ENCODE measurements at places on chromosomes 11 and 22.

DNA sequence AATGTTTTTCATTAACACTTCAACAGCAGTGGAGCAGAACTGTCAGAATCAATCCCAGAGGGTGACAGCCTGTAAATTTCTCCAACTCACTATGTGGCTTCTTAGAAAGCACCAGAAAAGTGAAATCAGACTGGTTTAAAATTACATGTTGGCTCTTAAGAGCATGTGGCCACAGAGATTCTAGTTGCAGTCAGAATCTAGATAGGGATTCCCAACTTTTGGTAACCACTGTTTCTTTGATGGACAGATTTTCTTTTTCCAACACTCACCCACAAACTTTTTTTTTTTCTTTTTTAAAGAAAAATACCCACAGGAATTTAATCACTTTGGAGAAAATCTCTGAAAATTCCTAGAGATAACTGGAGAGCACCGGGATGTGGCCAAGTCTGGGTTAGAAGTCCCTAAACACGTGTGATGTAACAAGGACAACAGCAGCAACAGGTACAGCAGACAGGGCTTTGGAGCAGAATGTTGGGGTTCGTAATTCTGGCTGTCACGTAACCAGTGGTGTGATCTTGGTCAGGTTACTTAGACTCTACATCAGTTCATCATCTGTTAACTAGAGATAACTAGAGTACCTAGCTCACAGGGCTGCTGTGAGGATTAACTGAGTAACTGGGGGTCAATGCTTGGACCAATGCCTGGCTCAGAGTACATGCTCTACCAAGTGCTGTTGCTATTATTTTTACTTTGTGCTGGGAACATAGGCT is 100.1 kb downstream of the NAT10 start:
- H3K27ac ChIP-seq, result no peak overlapping the region
- no peak for DNase-seq
- no peaks in the 10 kb centered on the region for H3K4me1 ChIP-seq
- no peaks in the 10 kb centered on the region for H3K27me3 ChIP-seq
- no peak overlapping the region for H3K4me3 ChIP-seq

GRCh38 chr11:779955-780532 is 2.8 kb upstream of the GATD1 start:
- no peaks in the 10 kb centered on the region for H3K27me3 ChIP-seq
- H3K4me3 ChIP-seq, result no peak overlapping the region
- H3K27ac ChIP-seq, result no peak overlapping the region
- no peaks in the 10 kb centered on the region for H3K36me3 ChIP-seq
- H3K4me1 ChIP-seq, result peaks cover 35% of the 10 kb centered on the region

GRCh38 chr22:33659448-33659847 is 260.8 kb downstream of the LARGE1 start:
- no peaks in the 10 kb centered on the region for H3K36me3 ChIP-seq
- DNase-seq, result no peak
- no peaks in the 10 kb centered on the region for H3K4me1 ChIP-seq
- H3K27me3 ChIP-seq, result no peaks in the 10 kb centered on the region

GRCh38 chr11:105393326-105393725 is 216.5 kb upstream of the GRIA4 start:
- H3K36me3 ChIP-seq, result no peaks in the 10 kb centered on the region
- no peak overlapping the region for H3K27ac ChIP-seq
- DNase-seq, result no peak
- H3K27me3 ChIP-seq, result no peaks in the 10 kb centered on the region
- H3K4me3 ChIP-seq, result no peak overlapping the region

DNA sequence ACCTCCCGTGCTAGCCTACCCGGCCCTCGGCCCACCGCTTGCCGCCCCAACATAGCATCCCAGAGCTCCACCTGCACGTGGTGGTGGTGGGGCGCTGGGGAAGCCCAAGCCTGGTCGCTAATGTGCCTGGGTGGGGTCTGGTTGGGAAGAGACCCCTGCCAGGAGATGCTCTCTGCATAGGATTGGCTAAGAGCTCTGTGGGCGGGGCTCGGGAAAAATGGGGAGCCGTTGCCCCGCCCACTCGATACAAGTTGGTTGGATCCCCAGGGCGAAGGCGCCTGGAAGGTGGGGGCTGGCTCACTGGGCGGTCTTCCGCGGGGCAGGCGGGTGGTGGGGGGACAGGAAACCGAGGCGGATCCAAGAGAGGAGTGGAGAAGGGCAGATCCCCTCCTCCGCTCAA is 7.6 kb downstream of the LRRC10B start:
- H3K36me3 ChIP-seq, result no peaks in the 10 kb centered on the region
- peak overlapping the region; percentile 19 for H3K27ac ChIP-seq
- peaks cover 8% of the 10 kb centered on the region for H3K4me1 ChIP-seq
- no peak overlapping the region for H3K4me3 ChIP-seq

DNA sequence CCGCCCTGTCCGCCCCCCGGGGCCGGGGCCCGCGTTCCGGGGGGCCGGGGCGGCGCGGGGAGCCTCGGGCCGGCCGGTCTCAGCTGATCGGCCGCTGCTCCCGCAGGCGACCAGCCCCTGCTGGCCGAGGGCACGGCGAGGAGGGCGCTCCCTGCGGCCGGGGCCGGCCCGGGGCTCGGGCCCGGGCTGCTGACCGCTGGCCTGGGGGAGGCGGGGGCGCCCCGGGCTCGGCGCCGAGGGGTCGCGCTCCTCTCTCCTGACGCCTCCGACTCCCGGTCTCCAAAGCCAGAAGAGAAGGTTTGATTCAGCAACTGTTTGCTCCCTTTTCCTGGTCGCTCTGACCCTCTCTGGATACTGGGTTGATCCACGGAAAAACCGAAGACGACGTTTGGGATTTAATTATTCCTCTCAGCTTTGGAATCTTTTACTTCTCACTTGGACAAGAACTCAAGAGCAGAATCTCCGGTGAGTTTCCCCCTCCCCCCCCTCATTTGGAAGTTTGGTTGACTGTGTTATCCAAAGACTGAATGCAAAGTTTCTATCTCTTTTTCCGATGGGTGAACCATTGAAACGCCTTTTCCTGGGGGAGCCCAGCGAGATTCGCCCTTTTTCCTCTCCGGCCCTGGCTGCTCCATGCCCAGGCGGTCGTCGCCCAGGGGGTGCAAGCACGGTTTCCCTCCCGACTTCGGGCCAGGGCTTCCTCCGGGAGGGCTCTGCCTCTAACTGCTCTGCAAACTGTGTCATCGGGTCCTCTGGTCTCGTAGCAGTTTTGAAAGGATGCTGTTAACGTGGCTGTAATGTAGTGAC is 725 bp downstream of the KDM2A start:
- H3K4me1 ChIP-seq, result peaks cover 23% of the 10 kb centered on the region
- H3K27ac ChIP-seq, result peak overlapping the region; percentile 100
- H3K36me3 ChIP-seq, result peaks cover 2% of the 10 kb centered on the region
- peak; percentile 32 for DNase-seq
- peak overlapping the region; percentile 98 for H3K4me3 ChIP-seq
- no peaks in the 10 kb centered on the region for H3K27me3 ChIP-seq

GRCh38 chr22:50260801-50261614 is 475 bp downstream of the MAPK12 start:
- H3K4me1 ChIP-seq, result peaks cover 8% of the 10 kb centered on the region
- H3K27me3 ChIP-seq, result peaks cover 70% of the 10 kb centered on the region
- H3K36me3 ChIP-seq, result no peaks in the 10 kb centered on the region
- peak overlapping the region; percentile 4 for H3K4me3 ChIP-seq

- DNase-seq, result no peak
- H3K36me3 ChIP-seq, result no peaks in the 10 kb centered on the region
- H3K27me3 ChIP-seq, result no peaks in the 10 kb centered on the region
These were observed 45.3 kb downstream of the ISX start for GRCh38 chr22:35111244-35111643.

GRCh38 chr11:131666617-131667016 is 296.2 kb downstream of the NTM start:
- H3K4me3 ChIP-seq, result no peak overlapping the region
- no peaks in the 10 kb centered on the region for H3K27me3 ChIP-seq
- no peak for DNase-seq
- H3K4me1 ChIP-seq, result no peaks in the 10 kb centered on the region
- no peak overlapping the region for H3K27ac ChIP-seq

DNA sequence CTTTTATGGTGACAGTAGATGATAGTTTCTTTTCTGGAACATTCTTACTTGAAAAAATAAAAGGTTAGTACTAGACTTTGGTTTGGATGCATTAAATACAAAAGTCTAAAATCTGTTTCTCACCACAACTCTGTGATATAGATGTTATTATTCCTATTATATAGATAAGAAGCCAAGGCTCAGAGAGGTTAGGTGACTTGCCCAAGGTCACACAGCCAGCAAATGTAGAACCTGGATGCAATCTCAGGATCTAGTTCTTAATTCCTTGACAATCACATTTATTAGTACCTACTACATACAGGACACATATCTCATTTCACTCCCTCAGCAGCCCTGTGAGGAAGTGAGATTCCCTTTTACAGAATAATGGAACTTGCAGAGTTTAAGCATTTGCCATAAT is 26.3 kb upstream of the SMCO4 start:
- H3K27ac ChIP-seq, result no peak overlapping the region
- no peak overlapping the region for H3K4me3 ChIP-seq
- no peaks in the 10 kb centered on the region for H3K36me3 ChIP-seq
- no peak for DNase-seq

GRCh38 chr11:68455485-68455884 is 5.1 kb upstream of the PPP6R3 start:
- no peak for DNase-seq
- peaks cover 4% of the 10 kb centered on the region for H3K4me1 ChIP-seq
- no peak overlapping the region for H3K27ac ChIP-seq
- no peak overlapping the region for H3K4me3 ChIP-seq
- no peaks in the 10 kb centered on the region for H3K36me3 ChIP-seq

- H3K27ac ChIP-seq, result no peak overlapping the region
- H3K4me1 ChIP-seq, result no peaks in the 10 kb centered on the region
- no peaks in the 10 kb centered on the region for H3K27me3 ChIP-seq
- H3K4me3 ChIP-seq, result no peak overlapping the region
- H3K36me3 ChIP-seq, result no peaks in the 10 kb centered on the region
- no peak for DNase-seq
These were observed 33.2 kb downstream of the BTBD10 start for GRCh38 chr11:13429836-13430235.

DNA sequence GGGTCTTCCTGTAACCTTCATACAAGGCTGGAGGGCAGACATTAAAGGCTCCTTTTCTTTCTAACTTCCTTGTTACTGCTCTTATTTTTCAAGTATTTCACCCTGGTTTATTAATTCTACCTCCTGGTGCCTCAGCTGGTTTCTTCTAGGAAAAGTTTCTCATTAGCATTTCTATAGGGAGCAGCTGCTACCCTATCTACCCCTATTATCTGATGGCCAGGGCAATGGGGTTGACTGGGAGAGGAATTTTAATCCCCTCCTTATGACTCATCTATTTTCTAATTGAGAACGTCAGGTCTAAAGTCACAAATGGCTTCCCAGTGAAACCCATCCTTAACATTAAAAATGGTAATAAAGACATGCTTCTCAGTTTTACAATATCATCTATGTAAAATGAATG is 5.0 kb downstream of the MAP6 start:
- DNase-seq, result no peak
- H3K36me3 ChIP-seq, result no peaks in the 10 kb centered on the region

GRCh38 chr22:23826510-23827350 is 12.1 kb downstream of the DERL3 start:
- no peak overlapping the region for H3K4me3 ChIP-seq
- H3K36me3 ChIP-seq, result no peaks in the 10 kb centered on the region
- no peaks in the 10 kb centered on the region for H3K27me3 ChIP-seq
- H3K27ac ChIP-seq, result no peak overlapping the region
- no peak for DNase-seq

GRCh38 chr22:43050995-43051394 is 36.0 kb upstream of the PACSIN2 start:
- H3K27ac ChIP-seq, result no peak overlapping the region
- H3K36me3 ChIP-seq, result no peaks in the 10 kb centered on the region
- DNase-seq, result no peak

GRCh38 chr22:36088292-36088691 is 59.7 kb upstream of the RBFOX2 start:
- no peak overlapping the region for H3K4me3 ChIP-seq
- no peaks in the 10 kb centered on the region for H3K4me1 ChIP-seq
- H3K27ac ChIP-seq, result no peak overlapping the region
- no peak for DNase-seq
- H3K27me3 ChIP-seq, result no peaks in the 10 kb centered on the region

GRCh38 chr11:74462009-74462408 is 5.3 kb downstream of the KCNE3 start:
- H3K4me3 ChIP-seq, result no peak overlapping the region
- peak; percentile 61 for DNase-seq
- H3K4me1 ChIP-seq, result peaks cover 22% of the 10 kb centered on the region
- H3K27me3 ChIP-seq, result no peaks in the 10 kb centered on the region
- no peaks in the 10 kb centered on the region for H3K36me3 ChIP-seq

GRCh38 chr22:47678048-47678447 is 915.6 kb downstream of the TBC1D22A start:
- H3K4me3 ChIP-seq, result no peak overlapping the region
- H3K27ac ChIP-seq, result no peak overlapping the region
- no peaks in the 10 kb centered on the region for H3K36me3 ChIP-seq
- H3K4me1 ChIP-seq, result no peaks in the 10 kb centered on the region

- H3K27ac ChIP-seq, result peak within 1 kb of the TSS; percentile 48
- H3K4me1 ChIP-seq, result peaks cover 19% of the 10 kb centered on the region
- no peak for DNase-seq
These were observed at the start of gene CLDN5 for GRCh38 chr22:19524170-19525115. CLDN5 (minus strand) TSS chr22:19524410; CDS start chr22:19524255, 155 bp downstream.

DNA sequence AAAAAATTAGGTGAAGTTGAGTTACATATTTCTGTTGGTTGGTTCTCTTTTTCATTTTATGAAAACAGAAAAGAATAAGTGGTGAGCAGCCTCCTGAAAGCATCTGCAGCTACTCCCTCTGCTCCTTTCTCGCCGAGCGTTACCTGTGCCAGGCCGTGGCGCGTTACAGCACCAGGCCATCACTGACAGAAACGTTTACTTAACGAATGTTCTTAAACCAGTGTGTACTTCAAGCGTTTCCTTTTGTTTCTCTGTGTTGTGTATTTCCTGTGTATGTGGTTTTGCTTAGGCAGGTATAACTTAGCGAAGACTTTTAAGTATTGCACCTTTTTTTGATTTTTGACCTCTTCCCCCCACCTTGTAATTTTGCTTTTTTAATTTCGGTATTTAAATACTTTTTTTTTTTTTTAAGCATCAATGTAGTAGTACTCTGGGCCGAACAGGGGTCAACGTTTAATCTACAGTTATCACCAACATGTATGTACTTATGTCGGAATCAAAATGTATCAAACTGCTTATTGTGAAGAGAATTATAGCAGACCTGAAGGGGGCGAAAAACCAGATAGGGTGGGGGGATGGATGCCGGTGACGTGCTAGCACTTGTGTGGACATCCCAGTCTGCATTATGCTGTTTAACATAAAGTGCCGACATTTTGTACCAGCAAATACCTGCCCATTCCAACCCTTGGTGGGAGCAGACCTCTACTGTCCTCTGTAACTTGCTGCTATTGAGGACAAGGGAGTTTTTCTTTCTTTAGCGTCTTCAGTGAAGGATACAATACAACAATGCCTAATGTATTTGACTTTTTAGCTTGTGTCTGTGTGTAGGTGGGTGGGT is 21.6 kb upstream of the ADSL start:
- no peak overlapping the region for H3K4me3 ChIP-seq
- no peaks in the 10 kb centered on the region for H3K27me3 ChIP-seq
- no peaks in the 10 kb centered on the region for H3K36me3 ChIP-seq
- no peaks in the 10 kb centered on the region for H3K4me1 ChIP-seq
